ENCODE measurements at places on chromosomes 6 and 20.

DNA sequence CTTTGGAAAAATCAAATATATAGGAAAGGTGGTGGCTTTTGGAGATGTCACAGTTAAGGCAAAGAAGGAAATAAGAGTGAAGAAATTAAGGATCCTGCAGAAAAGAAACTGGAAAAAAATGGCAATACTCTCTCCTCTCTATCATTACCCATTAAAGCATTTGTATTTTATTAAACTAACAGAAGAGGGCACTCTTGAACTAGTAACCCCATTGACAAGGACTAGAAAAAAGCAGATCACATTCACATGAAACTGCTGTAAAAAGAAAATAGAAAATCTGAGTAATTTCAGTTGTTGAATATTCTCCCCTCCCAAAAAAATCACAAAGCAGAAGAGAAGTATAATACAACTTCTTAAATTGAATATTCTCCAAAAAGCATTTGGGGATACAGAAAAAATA is 104.1 kb upstream of the SLC35B3 start:
- no peak for DNase-seq

DNA sequence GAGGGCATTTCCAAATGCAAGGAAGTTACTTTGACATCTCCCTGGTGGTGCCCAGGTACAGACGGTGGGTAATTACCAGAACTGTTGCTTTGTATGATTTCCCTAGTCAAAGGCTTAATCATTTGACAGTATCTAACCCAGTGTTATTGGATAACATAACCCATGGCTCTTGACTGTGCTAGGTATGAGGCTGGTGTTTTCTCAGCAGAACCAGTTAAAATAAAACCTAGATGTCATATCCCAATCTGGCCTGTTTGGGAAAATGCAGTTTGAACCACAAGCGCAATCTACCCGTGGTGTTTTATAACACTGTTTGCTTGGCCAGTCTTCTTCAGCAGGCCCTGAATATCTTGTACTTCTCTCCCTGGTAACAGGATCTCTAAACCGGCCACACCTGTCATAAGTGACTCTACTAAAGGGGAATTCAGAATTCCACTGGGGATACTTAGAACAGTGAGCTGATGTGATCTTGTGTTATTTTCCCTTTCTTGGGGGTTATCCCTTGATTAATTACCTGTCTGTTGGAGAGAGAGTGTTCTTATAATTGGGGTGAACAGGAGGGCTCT is 32.8 kb downstream of the PPP1R14C start:
- no peak for DNase-seq

GRCh38 chr6:167588181-167588919 is 238.4 kb upstream of the AFDN start:
- DNase-seq, result no peak

- no peak for DNase-seq
Observed at GRCh38 chr6:136534268-136534667, 16.0 kb downstream of the MAP7 start.

DNA sequence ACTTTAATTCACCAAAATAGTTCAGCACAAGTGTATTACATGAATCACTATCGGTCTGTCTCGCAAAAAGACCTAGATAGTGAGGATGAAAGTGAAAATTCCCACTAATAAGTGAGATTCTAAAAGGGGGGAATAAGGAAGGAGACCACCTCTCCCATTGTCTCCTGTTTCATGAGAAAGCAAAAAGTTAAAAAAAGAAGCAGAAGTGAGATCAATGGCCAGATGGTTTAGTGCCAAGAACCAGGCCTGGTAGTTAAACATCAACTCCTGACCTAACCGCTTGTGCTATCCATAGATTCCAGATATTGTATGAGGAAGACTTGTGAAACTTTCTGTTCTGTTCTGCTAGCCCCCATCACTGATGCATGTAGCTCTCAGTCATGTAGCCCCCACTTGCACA is 293.0 kb downstream of the RNGTT start:
- no peak for DNase-seq

- no peak for DNase-seq
Observed at GRCh38 chr6:46756469-46757213, 9.9 kb downstream of the ANKRD66 start.

DNA sequence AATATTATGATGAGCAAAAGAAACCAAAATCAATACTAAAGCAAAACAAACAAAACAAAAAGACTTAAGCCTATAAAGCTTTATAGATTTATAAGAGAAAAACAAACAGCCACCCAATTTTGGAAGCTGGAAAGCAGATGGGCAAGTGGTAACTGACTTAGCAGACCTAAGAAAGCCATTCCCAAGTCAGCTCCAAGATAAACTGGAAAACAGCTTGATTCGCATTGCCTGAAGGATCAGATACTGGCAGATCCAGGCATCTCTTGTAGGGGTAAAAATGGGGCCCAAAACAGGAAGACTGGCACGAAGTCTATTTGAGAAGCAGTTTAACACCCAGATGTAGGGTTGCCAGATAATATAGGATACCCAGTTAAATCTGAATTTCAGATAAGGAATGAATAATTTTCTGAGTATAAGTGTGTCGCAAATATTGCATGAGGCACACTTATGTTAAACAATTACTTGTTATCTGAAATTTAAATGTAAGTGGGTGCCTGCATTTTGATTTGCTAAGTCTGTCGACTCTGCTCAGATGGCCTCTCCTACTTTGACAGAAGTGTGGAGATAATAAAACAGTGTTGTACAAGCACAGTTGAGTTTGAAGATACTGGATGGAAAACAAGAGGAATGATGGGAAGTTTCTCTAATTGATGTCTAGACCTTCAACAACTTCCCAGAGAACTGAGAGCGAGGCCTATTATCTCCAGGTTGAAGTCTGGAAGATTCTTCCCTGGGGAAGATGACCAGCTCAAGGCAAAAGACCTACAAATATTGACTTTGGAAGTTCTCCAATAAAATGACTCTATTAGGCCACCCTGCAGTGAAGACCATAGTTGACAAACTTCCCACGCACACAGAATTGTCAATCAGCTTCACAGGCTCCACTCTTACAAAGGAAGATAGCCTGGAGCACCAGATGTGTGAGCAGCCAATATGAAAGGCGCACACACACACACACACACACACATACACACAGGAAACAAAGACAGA is 113.4 kb downstream of the FAM50B start:
- DNase-seq, result no peak

DNA sequence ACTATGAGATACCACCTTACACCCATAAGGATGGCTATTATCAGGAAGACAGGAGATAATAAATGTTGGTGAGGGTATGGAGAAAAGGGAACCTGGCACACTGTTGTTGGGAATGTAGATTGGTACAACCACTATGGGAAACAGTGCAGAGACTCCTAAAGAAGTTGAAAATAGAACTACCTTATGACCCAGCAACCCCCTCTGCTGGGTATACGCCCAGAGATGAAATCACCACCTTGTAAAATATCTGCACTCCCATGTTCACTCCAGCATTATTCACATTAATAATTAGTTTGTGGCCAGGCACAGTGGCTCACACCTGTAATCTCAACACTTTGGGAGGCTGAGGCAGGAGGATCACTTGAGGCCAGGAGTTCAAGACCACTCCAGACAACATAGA is 26.8 kb downstream of the ZBTB9 start:
- DNase-seq, result no peak

- no peak for DNase-seq
Observed at GRCh38 chr6:39144481-39145173, 29.6 kb upstream of the SAYSD1 start.

- DNase-seq, result no peak
Observed at GRCh38 chr6:151166180-151166579, 73.6 kb upstream of the AKAP12 start.

- DNase-seq, result no peak
Observed at GRCh38 chr6:47454713-47455396, 22.7 kb upstream of the CD2AP start.

GRCh38 chr20:51938559-51939258 is 136.4 kb upstream of the SALL4 start:
- no peak for DNase-seq

DNA sequence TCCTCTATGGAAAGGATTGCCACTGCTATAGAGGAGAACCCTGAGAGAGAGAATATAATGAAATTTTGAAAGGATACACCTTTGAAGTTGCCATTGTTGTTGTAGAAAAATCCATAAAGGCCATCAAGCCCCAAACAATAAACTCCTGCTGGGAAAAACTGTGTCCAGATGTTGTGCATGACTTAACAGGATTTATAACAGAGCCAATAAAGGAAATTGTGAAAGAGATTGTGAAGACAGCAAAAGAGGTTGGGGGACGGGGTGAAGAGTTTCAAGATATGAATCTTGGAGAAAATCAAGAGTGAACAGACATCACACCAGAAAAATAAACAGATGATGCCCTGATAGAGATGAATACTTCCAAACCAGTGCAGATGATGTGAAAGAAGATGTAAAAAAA is 396.4 kb downstream of the BCKDHB start:
- no peak for DNase-seq

DNA sequence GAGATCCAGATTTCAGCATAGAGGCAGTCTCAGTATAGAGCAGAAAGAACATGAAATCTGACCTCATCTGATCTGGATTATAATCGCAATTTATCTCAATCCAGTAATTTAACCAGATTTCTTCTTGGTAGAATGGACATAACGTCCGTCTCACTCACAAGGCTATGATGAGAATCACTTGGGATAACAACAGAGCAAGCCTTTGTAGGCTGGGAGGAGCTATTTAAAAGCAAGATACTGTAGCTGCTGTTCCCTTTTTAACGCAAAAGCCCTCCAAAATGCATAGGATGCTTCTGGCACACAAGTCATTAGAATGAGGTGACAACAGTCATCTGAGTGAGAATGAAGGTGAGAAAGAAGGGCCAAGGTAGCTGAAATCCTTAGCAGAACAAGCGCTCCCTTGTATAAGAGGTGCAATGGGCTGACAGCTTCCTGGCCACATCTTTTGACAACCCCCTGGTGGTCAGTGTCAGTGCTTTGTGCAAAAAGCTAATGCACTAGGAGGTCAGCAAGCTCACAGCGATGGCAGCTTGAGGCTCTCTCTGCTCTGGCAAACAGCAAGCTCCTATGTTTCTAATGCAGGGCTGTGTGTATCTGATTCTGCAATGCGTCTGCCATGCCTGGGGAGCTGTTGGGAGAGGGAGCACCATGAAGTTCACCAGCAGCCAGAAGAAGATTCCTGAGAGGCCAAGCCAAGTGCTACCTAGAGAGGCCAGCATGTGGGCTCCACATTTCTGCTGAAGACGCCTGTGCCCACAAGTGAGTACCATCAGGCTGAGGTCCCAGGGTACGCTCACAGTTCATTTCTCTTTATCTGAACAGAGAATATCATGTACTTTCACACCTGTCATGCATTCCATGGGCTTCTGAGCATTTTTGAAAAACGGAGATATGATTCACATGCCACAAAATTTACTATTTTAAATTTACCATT is 16.2 kb downstream of the METTL24 start:
- no peak for DNase-seq

- no peak for DNase-seq
Observed at GRCh38 chr6:166542580-166542912, 43.9 kb downstream of the RAMACL start.

- peak; percentile 68 for DNase-seq
Observed at GRCh38 chr6:3355358-3356055, 96.8 kb downstream of the PSMG4 start.

- DNase-seq, result no peak
Observed at GRCh38 chr6:9412951-9413559, 977.7 kb upstream of the SLC35B3 start.

DNA sequence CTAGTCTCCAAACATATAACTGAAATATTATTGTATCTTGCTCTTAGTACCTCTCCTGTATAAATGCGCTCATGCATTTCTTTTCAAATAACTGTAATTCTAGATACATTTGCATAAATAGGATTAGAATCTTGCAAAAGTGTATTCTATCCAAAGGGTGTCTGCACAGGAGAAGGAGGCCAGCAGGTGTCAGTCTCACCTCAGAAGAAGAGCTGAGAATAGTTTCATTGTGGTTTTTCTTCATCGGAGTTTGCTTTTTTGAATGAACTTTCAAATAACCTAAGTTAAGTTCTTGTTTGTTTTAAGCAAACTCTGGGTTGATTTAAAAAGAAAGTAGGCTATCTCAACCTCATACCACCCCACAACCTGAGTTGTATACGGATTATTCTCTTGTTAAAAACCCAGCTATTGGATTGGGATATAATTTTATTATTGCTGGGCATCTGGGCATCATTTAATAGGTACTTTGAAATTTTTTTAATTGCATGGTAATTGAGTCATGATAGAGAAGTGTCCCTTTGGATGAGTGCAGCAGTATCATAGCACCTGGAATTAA is 125.0 kb upstream of the MLIP start:
- DNase-seq, result peak; percentile 28

DNA sequence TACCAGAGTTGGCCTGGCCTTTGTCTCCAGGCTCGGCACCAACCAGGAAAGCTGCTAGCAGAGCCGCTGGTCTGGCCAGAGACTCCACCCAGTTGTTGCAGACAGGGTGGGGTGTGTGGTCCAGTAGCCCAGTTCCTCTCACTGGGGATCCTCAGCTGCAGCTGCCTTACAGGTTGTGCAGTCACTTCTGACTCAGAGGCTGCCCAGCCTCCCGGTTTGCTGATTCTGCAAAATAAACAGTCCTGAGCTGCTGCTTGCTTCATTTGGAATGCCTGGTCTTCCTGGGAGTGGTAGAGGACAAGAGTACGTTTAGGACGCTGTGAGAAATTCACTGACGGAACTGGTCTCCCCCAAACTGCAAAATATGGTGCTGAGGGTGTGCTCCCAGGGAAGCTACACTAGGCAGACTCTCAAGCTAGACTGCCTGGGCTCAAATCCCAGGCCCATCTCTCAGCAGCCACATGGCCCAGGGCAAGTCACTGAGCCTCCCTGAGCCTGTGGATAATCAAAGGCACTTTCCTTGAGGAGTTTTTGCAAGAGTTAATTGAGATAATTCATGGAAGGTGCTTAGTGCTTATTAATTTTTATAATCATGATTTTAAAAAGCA is 246.1 kb downstream of the TFAP2C start:
- DNase-seq, result no peak

DNA sequence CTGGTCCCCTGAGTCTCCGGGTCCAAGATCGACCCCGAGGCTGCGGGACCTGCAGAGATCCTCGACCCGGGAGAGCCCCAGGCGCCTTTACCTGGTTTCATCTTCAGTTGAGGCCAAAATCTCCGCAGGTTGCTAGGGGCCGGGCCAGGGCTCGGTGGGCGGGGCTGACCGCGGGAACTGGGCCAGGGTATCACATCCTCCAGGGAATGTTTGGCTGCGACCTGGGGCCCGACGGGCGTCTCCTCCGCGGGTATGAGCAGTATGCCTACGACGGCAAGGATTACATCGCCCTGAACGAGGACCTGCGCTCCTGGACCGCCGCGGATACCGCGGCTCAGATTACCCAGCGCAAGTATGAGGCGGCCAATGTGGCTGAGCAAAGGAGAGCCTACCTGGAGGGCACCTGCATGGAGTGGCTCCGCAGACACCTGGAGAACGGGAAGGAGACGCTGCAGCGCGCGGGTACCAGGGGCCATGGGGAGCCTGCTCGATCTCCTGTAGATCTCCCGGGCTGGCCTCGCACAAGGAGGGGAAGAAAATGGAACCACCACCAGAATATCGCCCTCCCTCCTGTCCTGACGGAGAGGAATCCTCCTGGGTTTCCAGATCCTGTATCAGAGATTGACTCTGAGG is 53.8 kb upstream of the POLR1H start:
- DNase-seq, result no peak
